ENCODE measurements at places on chromosomes 1 and 21.

- DNase-seq = no peak
Measured at GRCh38 chr1:9892563-9893528, 17.2 kb downstream of the CTNNBIP1 start.

- DNase-seq = peak; percentile 50
Measured at GRCh38 chr1:157785248-157785647, 8.3 kb upstream of the FCRL2 start.

GRCh38 chr1:21626921-21627339, 42.2 kb downstream of the RAP1GAP start:
- no peak for DNase-seq

DNA sequence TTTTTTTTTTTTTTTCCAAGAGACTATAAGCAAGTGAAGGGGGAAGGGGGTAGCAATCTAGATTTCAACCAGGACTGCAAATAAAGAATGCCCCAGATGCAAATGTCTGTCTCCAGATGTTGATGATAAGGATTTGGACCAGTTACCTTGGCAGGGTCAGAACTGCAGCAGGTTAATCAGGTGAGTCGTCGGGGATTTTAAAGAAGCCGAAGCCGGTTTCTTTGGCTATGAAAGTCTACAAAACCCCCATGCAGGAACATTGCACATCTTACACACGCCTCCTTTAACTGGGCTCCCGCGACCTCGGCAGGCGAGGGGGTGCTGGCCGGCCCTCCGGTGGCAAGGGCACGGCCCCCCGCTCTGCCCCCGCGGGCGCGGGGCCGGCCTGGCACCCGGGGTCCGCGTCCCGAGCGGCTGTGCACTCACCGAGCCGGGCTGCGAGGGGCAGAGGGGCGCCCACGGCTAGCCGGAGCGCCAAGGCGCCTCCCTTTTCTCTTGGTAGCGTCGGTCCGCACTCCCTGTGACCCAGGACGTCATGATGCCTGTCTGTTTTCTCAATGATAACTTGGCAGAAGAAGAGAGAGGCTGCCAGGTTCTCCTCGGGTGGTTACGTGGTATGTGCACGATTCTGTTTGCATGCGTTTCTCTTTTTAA, 366.3 kb upstream of the ESRRG start:
- DNase-seq = peak; percentile 69

DNA sequence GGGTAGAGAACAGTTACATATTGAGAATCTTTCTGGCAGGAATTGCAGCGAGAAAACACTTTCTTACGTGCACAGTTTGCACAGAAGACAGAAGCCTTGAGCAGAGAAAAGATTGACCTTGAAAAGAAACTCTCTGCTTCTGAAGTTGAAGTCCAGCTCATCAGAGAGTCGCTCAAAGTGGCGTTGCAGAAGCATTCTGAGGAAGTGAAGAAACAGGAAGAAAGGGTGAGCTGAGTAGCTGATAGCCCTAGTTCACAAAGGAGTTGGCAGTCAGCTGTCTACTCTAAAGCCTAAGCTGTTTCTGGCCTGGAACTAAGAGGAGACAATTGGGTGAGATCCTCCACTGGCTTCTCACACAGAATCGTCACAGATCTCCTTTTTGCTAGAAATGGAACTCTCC, 20.3 kb upstream of the SH3BGRL3 start:
- DNase-seq = no peak

DNA sequence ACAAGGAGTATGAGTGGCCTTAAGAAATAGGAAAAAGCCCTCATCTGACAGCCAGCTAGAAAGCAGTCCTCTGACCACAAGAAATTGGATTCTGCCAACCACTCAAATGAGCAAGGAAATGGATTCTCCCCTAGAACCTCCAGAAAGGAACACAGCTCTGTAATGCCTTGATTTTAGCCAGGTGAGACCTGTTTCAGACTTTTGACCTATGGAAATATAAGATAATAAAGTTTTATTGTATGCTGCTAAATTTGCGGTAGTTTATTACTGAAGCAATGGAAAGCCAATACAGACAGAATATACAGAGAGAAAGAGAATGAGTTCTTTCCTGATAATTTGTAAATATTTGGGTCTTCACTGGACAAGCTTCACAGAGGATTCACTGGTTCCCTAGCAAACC, 28.8 kb upstream of the SELE start:
- DNase-seq = no peak

GRCh38 chr1:108592030-108592759, 32.3 kb downstream of the EEIG2 start:
- DNase-seq = no peak

DNA sequence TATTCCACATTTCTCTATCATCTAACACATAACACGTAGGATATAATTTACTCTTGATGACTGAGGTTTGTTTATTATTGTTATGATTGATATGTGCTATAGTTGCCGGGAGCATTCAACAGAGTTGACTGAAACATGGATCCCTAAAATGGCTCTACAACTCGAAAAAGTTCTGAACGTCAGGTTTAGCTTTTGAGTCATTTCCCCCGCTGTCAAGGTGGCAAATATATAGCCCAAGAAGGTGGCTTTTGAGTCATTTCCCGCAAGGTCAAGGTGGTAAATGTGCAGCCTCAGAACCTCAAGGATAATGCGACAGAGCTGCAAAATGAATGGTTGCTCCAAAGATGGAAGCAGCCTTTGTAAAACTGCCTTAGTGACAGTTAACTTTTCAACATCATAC, 104.0 kb downstream of the NIBAN1 start:
- no peak for DNase-seq

GRCh38 chr1:54356680-54357147, 49.5 kb downstream of the SSBP3 start:
- no peak for DNase-seq

GRCh38 chr1:180530501-180530900, 28.1 kb upstream of the ACBD6 start:
- no peak for DNase-seq
